HCT116 (cell line): ENCODE measurements at places on chromosomes 3 and 15. TPM values are rescaled to one million over a fixed set of nuclear protein-coding genes. Genes with fewer than 3 reads are reported as not detected.

- DNase-seq, result peak; percentile 19
- no peak overlapping the region for H3K27ac ChIP-seq
- no peaks in the 10 kb centered on the region for H3K4me1 ChIP-seq
- no peak overlapping the region for H3K4me3 ChIP-seq
These were observed 61.5 kb upstream of the GRM7 start for GRCh38 chr3:6799264-6799915.

GRCh38 chr3:114447545-114447944 is 153.7 kb downstream of the TIGIT start:
- H3K4me1 ChIP-seq, result peaks cover 43% of the 10 kb centered on the region
- H3K36me3 ChIP-seq, result no peaks in the 10 kb centered on the region
- no peak overlapping the region for H3K4me3 ChIP-seq
- DNase-seq, result no peak
- no peaks in the 10 kb centered on the region for H3K27me3 ChIP-seq

IL17RB gene
- 8.3 TPM for total RNA-seq

DNA sequence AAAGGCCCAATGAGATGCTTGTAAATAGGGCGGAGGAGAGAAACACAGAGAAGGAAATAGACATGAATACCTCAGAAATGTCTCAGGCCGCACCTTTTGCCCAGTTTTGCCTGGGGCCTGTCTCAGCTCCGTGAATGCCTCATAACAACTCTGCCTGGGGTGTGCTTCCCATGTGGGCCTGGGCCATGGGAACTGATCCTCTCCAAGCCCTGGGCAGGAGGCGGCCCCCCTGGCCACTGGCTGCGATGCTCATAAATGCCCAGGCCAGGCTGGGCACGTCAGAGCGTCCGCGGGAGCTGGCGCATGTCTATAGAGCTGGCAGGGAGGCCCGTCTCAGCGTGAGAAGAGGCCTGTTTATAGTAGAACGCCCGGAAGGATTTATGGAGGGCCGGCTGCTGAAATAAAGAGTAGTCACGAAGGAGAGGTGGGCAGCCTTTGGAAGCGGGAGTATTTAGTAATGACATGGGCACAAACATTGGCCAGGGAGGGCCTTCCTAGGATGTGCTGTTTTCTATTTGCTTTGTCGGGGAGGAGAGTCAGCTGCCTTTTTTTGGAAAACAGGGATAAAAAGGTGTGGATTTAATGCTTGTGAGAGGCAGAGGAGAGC is 85.9 kb upstream of the IGF1R start:
- H3K36me3 ChIP-seq, result no peaks in the 10 kb centered on the region
- peaks cover 15% of the 10 kb centered on the region; the same call in 1 of the 2 replicates for H3K27me3 ChIP-seq
- H3K27ac ChIP-seq, result no peak overlapping the region
- H3K4me1 ChIP-seq, result no peaks in the 10 kb centered on the region
- DNase-seq, result no peak

- no peaks in the 10 kb centered on the region for H3K27me3 ChIP-seq
- H3K4me1 ChIP-seq, result peaks cover 3% of the 10 kb centered on the region; the same call in 1 of the 2 replicates
- no peak for DNase-seq
These were observed 55.4 kb downstream of the ITGA11 start for GRCh38 chr15:68376447-68377060.

AADACL2 gene
- total RNA-seq, result not detected

ACP3 gene
- total RNA-seq, result 0.79 TPM

- no peaks in the 10 kb centered on the region for H3K36me3 ChIP-seq
- DNase-seq, result no peak
- H3K4me3 ChIP-seq, result no peak overlapping the region
- no peak overlapping the region for H3K27ac ChIP-seq
- no peaks in the 10 kb centered on the region for H3K27me3 ChIP-seq
- no peaks in the 10 kb centered on the region for H3K4me1 ChIP-seq
These were observed 338.0 kb upstream of the KCNH8 start for GRCh38 chr3:18810306-18810661.

DNA sequence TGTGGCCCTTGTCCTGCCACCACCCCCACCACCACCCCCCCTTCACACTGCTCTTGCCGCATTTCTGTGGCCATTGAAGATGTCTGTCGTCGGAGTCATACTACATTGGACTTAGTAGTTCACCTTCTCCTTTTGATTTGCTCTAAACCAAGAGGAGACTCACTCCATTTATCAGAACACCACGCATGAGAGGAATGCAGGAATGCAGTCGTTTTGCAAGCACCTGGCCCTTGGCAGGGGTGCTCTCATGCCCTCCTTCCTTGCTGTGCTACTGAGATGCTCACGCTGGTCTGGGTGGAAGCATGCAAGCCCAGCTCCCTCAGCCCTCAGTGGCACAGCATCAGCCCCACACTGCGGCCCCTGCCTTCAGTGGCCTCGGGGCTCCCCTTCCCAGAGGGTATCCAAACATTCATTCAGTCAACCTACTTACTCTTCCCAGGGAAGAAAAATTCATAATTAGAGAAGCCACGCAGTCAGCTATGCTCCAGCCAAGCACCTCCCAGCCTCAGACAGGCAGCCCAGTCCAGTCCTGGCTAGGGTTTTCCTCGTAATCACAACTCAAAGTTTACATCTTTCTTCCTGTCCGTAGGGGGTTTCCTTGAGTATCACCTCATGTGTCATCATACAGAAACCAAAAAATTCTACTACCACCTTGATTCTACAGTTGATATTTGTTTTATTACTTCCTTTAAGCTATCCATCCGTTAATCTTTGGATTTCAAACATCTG is 520.0 kb downstream of the GABRG3 start:
- no peak overlapping the region for H3K4me3 ChIP-seq
- H3K27me3 ChIP-seq, result no peaks in the 10 kb centered on the region
- no peaks in the 10 kb centered on the region for H3K4me1 ChIP-seq
- no peaks in the 10 kb centered on the region for H3K36me3 ChIP-seq

DZIP1L gene
- 9.6 TPM for total RNA-seq

DNA sequence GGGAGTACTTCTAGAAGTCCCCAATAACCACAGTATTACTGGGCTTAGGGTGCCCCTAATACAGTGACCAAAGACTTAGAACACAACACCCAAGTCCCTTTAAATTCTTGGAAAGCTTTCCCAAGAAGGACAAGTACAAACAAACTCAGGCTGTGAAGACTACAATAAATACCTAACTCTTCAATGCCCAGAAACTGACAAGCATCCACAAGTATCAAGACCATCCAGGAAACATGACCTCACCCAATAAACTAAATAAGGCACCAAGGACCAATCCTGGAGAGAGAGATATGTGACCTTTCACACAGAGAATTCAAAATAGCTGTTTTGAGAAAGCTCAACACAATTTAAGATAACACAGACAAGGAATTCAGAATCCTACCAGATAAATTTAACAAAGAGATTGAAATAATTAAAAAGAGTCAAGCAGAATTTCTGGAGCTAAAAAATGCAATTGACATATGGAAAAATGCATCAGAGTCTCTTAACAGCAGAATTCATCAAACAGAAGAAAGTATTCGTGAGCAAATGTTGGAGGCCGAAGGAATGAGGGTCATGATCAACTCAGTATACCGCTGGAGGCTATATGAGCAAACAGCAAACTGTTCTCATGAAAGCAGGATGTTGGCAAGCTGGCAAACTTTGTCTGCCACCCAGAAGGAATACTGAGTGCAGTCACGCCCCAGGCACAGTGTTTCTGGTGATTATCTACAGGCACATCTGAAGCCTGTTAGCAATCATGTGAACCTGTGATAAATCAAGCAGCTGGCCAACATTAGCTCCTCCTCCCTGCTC is 87.0 kb upstream of the NECTIN3 start:
- H3K36me3 ChIP-seq, result no peaks in the 10 kb centered on the region
- no peaks in the 10 kb centered on the region for H3K4me1 ChIP-seq
- H3K27me3 ChIP-seq, result no peaks in the 10 kb centered on the region

CPNE9 gene
- 0.98 TPM for total RNA-seq

ISLR2 gene
- 0.05 TPM for total RNA-seq

- peaks cover 7% of the 10 kb centered on the region; the same call in 1 of the 2 replicates for H3K4me1 ChIP-seq
- no peak overlapping the region for H3K4me3 ChIP-seq
- DNase-seq, result peak; percentile 57
- no peaks in the 10 kb centered on the region for H3K36me3 ChIP-seq
These were observed 312.7 kb upstream of the CCDC54 start for GRCh38 chr3:107064405-107065060.
